H7 (cell line): ENCODE measurements at places on chromosomes 5 and 9.

DNA sequence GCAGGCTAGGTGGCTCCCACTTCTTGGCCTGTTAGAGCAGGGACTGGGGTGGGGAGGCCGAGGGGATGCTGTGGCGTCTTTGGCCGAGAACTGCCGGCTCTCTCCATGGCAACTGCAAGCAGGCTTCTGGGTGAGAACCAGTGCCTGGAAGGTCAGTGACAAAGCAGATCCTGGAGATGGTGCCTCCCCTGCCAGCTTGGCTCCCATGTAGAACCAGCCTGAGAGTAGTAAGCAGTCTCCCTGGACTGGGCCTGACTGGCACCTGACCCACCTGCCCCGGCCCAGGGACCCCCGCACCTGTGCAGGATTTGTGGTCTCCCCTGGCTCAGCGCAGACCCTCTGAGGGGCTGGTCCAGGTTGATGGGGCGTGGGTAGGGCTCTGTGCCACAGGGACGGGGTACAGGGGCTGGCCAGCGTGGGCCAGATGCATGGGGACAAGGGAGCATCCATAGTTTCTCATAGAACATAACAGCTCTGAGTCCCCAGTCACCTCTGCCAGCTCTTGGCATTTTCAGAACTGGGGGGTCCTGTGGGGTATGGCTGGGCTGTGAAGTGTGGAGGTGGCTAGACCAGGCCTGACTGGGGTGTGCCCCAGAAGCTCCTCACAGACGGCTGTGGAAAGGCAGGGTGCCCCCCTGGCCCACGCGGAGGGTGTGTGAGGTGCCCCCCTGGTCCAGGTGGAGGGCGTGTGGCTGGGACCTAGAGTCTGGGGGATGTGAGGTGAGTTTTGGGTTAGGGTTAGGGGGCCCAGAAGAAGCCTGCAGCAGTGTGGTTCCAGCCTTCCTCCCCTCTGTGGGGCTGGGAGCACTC lies 22.2 kb downstream of the CACNA1B start:
- peak; percentile 37 for DNase-seq

DNA sequence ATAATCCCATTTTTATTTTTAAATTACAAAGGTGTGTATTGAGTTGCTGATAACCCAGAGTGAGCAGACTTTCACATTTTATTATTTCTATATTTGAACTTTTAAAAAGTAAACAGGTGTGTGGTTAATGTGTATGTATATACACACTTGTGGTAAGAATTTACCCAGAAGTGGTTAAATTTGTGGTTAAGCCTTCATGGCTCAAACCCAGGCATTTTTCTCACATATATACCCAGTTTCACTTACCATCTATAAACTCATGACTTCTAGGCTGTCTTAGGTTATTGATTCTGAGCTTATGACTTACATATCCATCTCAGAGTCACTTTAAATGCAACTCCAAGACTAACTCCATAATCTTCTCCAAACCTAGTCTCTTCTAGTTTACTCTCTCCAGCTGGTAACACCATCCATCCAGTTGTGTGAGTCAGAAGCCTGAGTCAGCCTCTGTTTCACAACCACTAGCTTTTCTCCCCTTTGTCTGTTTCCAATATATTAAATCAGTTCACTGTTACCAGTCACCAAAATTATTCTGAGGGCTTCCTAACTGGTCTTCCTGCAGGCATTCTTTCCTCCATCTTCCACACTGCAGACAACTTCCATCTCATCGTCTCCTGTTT lies 20.2 kb downstream of the ZBED3 start:
- DNase-seq: no peak

DNA sequence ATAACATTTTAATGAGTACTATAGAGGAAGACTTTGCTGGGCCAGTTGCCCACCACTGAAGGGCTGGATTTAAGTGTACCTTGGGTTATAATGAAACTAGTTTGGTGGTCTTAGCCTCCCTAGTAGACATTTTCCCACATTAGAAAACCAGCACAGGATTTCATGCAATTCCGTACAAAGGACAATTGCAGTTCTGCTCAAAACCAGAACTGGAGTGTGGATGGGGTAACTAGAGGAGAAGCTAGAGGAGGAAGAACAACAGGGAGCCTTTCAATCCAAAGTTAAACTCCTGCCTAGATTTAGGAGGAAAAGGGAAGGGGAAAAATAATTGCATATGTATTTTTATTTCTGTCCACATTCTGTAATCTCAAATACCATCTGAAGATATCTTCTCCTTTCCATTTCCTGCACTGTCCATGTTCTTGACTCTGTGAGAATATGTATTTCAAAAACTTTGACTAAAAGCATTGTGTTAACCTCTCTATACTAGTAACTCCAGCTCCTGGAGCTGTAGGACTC lies 97.5 kb upstream of the SSBP2 start:
- no peak for DNase-seq

- DNase-seq: peak; percentile 9
Measured at GRCh38 chr5:135248801-135249231, 150.2 kb downstream of the MACROH2A1 start.

DNA sequence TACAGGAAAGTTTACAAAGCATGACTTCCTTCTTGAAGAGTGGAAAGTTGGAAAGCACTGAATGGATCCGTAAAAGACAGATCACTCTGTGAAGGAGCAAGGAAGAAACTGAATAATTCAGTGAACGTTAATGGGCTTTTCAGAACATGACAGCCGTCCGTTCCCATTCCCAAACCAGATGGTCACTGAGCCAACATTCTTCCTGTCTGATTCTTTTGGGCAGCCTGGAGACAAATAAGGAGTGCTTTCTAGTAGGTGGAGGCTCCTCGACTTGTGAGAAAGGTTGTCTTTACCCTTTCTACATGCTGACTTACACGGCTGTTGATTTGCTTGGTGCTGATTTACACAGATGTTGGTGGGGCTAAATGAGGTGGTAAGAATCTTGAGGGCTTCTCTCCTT lies 51.0 kb upstream of the PAPPA start:
- DNase-seq: no peak

- DNase-seq: no peak
Measured at GRCh38 chr9:134111064-134111463, 24.8 kb upstream of the WDR5 start.

- DNase-seq: no peak
Measured at GRCh38 chr5:155554500-155554899, 540.9 kb downstream of the KIF4B start.

- no peak for DNase-seq
Measured at GRCh38 chr5:111126896-111127295, 34.7 kb downstream of the WDR36 start.

DNA sequence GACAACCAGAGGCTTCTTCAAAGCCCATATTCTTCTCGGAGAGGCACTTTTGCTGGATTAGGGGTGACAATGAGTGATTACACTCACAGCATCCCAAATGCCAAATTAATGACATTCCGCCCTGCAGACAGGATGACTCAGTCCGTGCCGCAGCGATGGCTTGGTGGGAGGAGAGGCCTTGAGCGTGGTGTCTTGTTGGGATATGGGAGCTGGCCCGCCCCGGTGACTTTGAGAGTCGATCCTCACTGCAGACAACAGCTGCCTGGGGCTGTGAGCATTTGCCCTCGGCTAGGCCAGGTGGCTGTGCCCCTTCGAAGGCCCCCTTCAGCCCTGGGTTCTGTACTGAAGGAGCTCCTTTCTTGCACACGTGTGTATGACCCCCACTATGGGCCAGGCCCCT lies 29.8 kb downstream of the OLFM1 start:
- no peak for DNase-seq

DNA sequence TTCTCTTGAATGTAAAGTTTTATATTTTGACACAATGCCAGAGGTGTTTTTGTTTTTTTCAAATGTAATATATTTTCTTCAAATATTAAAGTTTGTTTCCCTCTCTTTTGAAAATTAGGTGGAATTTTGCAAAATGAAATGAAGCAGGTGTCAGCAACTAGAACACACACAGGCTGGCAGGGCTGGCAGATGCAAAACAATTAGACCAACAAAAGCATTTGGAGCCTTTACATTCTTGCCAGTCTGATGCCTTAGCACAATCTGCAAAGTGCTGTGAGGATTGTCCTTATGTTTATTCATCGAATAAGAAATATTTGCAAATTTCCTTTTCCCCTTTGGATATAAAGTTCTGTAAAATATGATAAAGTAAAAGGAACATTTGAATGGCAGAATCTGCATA lies 1063.9 kb downstream of the CDH9 start:
- DNase-seq: no peak

GRCh38 chr5:173281910-173282309 lies 46.3 kb downstream of the STC2 start:
- peak; percentile 85 for DNase-seq

- no peak for DNase-seq
Measured at GRCh38 chr9:97510797-97511654, 9.6 kb downstream of the TMOD1 start.

- no peak for DNase-seq
Measured at GRCh38 chr5:20029266-20029665, 41.3 kb upstream of the CDH18 start.

- no peak for DNase-seq
Measured at GRCh38 chr9:35658968-35659220, 802 bp downstream of the CCDC107 start.

- peak; percentile 18 for DNase-seq
Measured at GRCh38 chr5:176413255-176413565, 3.1 kb downstream of the CLTB start.

DNA sequence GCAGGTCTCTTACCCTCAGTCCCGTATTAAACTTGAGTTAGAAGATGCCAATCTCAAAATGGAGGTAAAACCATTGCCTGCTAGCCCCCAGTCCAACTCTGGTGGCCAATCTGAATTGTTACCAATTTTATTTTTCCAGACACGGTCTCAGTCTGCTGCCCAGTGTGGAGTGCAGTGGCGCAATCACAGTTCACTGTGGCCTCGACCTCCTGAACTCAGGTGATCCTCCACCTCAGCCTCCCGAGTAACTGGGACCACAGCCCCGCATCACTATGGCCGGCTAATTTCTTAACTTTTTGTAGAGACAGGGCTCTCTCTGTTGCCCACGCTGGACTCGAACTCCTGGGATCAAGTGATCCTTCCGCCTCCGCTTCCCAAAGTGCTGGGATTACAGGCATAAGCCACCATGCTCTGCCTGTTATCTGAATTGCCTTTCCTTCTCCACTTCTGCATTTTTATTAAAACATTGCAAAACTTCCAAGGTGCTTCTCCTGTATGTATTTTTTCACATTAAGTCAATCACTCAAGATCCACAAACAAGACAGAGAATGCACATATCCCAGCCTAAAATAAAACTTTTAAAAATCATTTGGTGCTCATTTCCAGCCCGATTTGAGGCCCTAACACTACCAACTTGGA lies 2.3 kb downstream of the FANCC start:
- DNase-seq: no peak

GRCh38 chr9:95458666-95459065 lies 58.1 kb downstream of the PTCH1 start:
- no peak for DNase-seq

DNA sequence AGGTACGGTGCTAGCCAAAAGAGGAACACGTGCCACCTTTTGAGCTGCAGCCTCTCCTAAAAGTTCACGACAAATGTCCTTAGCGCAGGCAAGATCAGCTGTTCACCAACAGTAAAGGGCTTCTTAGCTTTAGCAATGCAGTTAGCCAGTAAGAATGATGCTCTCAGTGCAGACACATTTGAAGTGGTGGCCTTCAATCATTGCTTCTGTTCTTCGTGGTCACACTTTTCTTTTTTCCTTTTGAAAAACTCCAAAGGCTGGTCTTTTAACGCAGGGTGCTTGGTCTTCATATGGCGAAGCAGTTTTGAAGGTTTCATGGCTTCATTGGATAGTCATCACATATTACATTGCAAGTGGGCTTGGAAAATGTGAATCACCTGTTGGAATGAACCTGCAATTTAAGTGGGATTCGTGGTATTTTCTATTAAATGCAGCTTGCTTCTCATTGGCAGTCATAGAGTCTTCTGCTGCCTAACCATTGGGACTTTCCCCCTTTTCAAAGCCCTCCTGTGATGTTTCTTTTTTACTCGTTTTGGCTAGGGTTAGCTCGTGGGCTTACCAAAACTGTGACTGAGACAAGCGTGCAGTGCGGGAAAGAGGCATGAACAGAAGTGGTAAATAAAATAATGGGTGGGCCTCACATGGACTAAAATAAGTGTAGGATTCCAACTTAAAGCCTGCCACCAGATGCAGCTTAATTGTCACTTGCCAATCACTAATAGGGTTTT lies 100.9 kb downstream of the MRPL36 start:
- DNase-seq: no peak

DNA sequence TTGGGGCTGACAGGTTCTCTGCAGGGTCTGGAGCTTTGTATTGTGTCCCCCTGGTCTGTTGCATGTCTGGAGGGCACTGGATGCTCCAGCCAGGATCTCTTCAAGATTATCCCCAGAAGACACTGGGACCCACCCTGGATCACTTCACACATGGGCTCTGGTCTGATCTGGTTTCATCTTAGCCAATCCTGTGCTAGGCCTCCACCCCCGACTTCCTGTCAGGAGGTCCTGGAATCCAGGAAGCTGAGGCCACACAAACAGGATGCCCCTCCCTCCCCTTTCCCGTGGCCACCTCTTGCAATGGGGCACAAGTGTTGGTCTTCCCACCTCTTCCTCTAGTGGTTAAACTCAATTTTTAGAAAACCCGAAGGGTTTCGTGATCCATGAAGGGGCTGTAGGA lies 242.6 kb upstream of the MVB12B start:
- DNase-seq: no peak

DNA sequence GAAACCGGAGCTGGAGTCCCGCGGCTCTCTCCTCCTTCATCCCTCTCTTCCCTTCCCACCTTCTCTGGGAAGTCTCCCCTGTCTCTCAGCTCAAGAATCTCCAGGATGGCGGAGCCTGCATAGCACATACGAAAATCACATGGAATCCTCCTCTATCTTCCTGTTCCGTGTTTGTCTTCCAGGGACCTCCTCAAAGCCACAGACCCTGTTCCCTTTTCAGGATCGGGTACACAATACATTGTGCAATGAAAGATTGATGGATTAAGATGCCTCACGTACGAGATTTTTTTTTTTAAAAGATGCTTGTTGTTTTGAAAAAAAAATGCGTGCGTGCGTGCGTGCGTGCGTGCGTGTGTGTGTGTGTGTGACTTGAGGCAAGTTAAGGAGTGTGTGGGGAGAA lies 46.6 kb upstream of the OLFM1 start:
- DNase-seq: no peak

DNA sequence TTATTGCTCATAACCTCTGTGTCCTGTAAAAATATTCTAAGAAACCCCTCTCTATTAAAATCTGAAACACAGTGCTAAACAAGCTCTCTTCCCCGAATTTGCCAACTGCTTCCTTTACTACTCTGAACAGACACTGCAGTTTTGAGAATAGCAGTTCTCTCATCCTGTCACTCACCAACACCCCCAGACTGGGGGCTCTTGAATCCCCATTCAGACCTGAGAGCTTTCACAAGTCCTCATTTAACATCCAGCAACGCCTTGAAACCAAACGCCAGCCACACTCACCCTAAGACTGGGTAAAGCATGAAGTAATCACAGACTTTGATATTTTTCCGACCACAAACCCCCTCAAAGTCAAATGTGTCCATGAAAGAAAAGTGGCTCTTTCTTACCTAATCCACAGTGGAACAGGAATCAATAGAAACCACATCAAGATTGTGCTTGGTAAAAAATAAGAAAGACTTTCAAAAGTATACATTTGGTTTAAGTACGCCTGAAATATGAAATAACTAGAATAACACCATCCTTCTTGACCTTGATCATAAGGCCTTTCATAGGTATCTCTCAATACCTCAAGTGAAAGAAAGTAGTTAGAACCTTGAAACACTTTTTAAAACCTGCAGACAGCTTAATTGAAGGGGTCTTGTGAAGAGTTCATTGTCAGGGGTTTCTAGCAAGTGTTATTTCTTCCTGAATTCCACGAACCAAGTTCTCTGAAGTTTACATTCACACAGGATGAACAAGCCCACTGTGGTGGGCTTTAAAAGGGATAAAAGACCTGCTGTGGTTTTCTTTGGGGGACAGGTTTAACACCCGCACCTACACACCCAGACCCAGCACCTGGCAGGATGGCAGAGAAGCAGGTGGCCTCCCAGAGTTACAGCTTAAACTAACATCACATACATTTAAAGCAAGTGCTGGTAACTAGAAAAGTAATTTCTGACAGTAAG lies 412.6 kb downstream of the MLLT3 start:
- DNase-seq: no peak
